ENCODE measurements at places on chromosomes 1 and 21.

DNA sequence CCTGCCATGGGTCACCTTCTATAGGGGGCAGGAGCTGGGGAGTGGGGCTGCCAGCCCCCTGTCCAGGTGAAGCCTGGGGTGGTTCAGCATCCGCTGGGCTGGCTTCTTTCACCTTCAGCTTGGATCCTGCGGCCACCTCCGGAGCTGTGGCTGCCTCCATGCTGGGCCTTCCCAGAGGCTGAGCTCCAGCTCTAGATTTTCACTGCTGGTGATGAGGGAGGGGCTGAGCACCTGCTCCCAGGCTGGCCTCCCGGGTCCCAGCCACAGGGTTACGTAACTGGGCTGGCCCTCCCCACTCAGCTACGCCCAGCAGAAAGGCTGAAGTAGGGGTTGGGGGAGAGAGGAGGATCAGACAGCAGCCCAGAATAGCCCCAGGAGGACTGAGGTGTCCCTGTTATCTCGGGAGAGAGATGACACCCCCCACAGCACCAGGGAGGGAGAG, at the start of gene MYBPHL:
TSS of gene MYBPHL (minus strand) at position 180 of the 442 bp plus-strand sequence. CDS start at position 160, 20 bp downstream.
- DNase-seq: no peak

GRCh38 chr1:110281363-110282290, 57.5 kb upstream of the RBM15 start:
- DNase-seq: no peak

- DNase-seq: no peak
Measured at GRCh38 chr1:151635479-151636072, 23.7 kb downstream of the SNX27 start.

DNA sequence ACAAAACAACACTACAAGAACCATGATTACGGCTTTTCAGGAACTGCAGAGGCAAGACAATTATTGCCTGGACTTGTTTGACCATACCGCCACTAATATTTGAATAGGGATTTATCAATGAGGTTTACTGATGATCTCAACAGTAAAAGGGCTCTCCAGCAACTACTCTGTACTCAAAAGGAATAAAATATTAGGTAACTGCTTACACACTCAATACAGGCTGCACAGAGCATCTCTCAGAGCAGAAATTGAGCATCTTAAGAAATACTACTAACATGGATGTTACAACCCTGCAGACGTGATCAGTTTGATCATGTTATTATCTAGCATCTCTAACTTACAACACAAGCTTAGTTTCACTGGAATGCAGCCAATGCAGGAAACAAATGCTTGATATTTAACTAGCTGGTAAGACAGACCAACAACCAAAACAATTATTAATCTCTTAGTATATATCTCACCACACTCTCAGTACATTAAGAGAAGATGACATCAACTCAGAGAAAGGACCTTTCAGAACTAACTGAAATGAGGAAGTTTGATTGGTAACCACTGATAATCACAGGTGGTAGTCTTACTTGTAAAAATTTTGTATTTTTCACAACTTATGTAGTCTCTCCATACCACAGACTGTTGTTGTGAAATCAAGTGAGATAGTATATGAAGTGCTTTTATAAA, 52.2 kb downstream of the PUM1 start:
- no peak for DNase-seq

DNA sequence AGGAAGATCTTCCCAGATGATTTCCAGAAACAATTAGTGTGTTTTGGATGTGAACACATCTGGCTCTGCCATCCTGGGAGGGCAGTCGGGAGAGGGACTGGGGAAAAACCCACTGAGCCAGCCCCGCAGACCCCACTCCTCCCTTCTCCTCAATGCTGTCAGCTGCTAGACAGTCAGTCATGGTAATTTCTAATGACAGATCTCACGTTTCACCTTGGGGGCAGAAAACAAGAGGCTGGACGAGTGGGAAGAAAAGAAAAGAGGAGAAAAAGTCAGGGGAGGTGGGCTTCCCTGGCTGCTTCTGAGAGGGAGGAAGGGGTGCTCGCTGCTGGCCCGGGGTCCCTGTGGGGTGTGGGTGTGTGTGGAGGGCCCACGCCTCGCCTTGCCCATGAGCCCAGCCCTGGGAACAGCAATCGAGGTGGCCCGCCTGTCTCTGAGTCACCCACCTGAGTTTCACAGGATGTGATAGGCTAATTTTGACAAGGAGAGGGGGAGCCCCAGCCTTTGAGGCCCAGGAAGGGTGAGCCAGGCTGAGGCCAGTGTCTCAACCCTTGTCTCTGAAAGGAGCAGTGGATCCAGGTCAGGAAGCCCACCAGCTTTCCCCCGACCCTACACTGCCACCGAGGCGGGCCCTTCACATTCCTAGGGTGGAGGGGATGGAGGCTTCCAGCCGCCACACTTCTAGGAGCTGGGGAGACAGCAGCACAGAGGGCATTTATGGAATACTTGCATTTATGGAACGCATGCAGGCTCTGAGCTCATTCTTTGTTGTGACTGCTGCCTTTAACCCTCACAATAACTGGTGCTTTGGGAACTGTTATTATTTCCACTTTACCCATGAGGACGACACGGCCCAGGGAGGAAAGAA, 49.1 kb upstream of the IFNLR1 start:
- DNase-seq: no peak

- no peak for DNase-seq
Measured at GRCh38 chr1:246067432-246068216, 439.5 kb downstream of the SMYD3 start.

GRCh38 chr1:87844251-87844650, 515.6 kb downstream of the LMO4 start:
- DNase-seq: no peak

DNA sequence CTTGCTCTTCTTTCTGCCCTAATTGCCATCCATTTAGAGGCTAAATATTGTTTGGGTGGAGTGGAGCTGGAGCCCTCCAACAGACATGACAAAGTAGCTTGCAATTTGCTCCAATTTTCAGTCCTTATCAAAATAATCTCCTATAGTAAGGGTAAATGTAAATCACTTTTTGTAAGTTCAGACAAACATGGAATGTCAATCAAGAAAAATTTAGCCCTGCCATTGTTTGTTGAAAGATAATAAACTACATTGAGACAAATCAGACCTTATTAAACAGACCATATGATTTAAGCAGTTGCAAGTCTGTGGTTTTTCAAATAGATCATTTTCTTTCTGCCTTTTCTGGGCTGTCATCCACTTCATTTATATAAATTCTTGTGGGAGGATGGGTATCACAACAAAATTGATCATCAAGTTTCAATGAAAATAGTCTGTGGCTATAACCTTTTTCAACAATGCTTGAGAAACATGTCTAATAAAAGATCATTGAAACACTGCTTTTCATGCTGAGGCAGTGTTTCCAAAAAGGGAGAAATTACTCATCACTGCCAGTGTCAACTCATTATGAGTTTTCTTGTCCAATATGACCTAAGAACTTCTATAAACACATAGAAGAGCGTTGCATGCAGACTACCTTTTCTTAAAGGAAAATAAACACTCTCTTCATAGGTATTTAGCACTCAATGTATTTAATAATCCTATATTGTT, 1152.0 kb upstream of the B3GALT2 start:
- no peak for DNase-seq

DNA sequence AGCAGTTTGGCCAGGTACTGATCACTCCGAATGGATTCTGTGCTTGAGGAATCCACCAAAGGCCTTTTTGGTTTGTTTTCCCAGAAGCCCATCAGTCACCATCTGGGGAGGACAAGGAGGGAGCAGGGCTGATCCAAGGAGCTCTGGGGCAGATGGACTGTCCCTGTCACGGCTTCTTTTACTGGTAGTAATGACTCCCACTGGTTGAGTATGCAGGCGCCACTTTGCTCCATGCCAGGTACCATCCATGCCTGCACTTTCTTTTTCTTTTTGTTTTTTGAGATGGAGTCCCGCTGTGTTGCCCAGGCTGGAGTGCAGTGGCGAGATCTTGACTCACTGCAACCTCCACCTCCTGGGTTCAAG, 101.7 kb downstream of the UBIAD1 start:
- DNase-seq: no peak

DNA sequence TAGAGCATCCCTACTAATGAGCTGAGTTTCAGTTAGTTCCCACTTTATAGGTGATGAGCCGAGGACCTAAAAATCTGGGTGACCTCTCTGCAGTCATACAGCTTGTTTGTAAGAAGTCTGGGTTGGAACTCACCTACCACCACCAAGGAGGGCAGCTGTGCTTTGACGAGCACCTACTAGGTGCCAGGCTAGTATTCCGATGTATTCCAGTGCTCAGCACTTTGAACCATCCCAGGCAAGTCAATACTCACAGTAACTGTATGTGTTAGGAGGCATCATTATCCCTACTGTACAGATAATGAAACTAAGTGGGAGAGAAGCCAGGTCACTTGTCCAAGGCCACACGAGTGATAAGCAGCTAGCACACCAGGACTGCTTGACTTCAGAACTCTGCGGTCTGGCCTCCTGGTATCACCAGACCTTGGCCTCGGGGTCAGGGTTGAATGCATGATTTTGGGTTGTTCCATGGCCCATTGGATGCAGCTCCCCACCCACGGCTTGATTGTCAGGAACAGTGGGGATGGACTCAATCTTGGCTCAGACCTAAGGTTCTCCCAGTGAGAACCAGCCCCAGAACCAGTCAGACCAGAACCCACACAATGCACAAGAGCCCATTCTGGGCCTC, 20.7 kb downstream of the ECE1 start:
- DNase-seq: no peak

DNA sequence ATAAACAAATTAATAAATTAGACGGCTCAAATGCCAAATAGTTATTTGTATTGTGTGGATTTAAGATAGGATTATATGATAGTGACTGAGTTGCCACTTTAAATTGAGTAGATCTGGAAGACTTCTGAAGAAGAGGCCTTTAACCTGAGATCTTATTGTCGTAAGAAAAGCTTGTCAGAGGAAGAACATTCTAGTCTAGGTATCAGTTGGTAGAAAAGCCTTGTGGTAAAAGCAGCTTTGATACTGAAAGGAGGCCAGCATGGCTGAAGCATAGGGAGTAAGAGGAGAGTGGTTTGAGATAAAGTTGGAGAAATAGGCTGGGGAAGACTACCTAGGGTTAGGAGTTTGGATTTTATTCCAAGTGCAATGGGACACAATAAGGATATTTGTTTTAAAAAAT, 29.1 kb downstream of the SLC30A7 start:
- no peak for DNase-seq

DNA sequence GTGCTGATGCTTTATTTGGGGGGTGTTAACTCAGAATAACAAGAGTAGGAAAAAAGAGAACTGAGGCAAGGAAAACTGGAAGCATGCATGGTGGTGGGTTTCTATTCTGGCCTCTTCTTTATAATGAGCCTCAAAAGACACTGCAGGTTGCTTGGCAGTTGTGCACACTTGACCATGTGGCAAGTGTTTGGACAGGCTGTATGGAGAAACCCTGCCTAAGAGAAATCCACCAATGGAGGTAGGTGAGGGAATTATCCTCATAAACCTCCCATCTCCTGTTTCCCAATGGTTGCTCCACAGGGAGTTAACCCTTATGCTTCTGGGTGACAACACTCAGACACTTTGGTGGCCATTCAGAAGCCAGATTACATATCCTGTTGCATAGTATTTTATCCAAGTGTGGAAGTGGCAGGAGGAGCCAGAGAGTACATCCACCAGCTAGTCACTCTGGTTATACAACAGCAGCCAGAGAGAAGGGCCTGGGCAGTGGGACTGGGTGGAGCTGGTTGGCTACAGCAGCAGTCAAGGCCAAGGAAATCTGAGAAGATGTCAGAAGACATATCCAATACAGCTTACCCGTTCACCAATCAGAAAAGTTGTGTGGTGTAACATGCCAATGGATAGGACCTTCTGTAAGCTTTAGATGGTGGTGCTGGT, 16.4 kb upstream of the VASH2 start:
- no peak for DNase-seq

DNA sequence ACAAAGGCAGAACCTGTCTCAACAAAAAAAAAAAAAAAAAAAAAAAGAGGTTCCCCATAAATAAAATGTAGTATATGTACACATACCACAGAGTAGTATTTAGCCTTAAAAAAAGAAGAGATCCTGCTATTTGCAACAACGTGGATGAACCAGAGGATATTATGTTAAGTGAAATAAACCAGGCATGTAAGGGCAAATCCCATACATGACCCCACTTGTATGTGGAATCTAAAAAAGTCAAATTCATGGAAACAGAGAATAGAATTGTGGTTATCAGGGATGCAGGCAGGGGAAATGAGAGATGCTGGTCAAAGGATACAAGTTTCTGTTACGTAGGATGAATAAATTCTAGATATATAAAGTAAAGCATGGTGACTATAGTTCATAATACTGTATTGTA, 16.7 kb downstream of the SLC44A3 start:
- no peak for DNase-seq

GRCh38 chr1:3778590-3779264, 6.2 kb downstream of the SMIM1 start:
- no peak for DNase-seq

GRCh38 chr1:89692601-89693521, 59.9 kb downstream of the LRRC8C start:
- DNase-seq: no peak

GRCh38 chr1:59803458-59804038, 11.2 kb upstream of the HOOK1 start:
- DNase-seq: no peak

- DNase-seq: no peak
Measured at GRCh38 chr1:37255136-37255795, 219.1 kb upstream of the ZC3H12A start.

GRCh38 chr1:30868833-30869435, 39.6 kb downstream of the SDC3 start:
- no peak for DNase-seq

DNA sequence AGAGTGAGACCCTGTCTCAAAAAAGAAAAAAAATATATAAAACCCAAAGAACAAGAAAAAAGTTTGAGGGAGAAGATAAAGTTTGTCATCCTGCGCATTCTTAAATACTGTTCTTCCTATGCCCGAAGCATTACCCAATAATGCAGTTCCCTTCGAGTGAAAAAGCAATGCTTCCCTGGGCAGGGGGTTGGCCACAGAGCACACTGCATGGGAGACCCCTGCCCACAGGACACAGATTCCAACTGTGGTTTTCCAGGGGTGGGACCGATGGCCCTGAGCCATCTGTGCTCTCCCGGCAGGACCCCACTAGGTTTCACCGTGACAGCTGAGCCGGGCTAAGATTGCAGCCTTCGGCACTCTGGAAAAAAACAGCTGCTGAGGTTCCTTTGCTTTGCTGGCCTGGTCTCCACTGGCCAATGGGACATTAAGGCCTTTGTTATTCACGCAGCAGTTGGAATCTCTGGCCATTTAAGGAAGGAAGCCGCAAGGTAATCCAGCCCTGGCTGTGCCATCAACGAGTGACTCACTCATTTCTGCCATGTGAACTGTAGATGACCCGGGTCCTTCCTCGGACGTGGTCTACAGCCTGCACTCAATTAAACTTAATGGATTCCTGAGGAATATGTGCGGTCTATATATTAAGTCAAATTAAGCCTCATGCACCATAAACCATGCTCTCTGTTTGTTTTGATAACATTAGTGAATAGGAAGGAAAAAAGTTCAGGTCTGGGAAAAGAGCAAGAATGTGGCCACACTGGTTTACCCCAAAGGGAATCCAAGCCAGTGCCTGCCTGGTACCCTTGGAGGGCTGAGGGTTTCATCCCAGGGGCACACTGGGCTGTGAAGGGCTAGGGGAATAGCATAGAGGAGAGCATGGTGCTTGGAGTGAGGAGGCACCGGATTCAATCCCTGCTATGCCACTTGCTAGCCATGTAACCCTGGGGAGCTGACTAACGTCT, 163.2 kb downstream of the ZBTB18 start:
- DNase-seq: peak; percentile 92
